T-helper 2 cell (primary cell): ENCODE measurements at places on chromosomes 7 and 10.

DNA sequence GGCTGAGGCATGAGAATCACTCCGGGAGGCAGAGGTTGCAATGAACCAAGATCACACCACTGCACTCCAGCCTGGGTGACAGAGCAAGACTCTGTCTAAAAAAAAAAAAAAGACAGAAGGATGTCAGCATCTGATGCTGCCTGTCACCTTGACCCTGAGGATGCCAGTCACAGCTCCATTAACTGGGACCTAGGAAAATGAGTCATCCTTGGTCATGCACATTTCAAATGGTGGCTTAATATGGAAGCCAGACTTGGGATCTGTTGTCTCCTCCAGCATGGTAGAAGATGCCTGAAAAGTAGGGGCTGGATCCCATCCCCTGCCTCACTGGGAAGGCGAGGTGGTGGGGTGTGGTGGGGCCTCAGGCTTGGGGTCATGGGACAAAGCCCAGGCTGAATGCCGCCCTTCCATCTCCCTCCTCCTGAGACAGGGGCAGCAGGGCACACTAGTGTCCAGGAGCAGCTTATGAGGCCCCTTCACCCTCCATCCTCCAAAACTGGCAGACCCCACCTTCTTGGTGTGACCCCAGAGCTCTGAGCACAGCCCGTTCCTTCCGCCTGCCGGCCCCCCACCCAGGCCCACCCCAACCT is 1.3 kb downstream of the NOS3 start:
- no peak for DNase-seq

DNA sequence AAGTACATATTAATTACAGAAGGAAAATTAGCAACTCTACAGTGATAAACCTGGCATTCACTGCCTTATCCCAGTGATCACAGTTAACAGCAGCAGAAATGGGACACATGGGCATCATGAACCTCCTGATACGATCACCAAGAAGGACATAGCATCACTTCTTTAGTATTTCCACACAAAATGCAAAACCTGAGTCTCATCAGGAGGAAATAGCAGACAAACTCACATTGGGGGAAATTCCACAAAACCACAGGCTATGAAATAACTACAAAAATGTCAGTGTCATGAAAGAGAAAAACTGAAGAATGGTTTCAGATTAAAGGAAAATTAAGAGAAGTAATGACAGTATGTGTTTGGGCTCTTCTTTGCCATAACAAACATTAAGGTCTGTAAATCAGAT is 12.0 kb upstream of the PURB start:
- DNase-seq = no peak

DNA sequence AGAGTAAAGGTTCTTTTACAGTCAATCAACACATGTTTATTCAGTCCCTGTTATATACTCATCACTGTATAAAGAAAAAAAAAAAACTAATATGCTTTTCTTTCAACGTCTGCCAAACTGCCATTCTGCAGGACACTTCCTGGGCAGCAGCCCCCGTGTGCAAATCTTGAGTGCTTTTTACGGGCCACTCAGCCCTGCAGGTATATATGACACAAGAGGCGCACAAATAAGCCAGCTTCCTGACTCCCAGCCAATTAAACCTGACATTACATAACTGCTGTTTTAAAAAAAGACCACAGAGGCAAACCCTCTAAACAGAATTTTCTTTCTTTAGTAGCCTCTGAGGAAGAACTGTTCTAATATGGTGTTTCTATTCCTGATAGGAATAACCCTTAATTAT is 263.0 kb upstream of the NEBL start:
- DNase-seq = no peak

DNA sequence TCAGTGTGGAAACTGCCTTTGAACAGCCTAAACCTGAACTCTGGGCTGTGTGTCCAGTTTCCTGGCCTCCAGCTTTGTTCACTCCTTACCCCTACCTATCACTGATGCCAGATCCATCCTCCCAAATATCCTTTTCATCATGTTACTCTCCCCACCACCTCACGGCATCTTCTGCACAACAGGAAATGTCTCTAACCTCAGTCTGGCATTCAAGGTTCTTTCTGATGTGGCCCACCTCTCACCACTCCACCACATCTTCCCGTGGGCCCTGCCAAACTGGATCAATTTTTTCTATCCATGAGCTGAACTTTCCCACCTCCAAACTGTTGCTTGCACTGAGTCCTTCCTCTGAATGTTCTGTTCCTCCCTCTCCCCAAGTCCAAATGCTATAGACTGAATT is 35.8 kb upstream of the MAP3K8 start:
- no peak for DNase-seq

DNA sequence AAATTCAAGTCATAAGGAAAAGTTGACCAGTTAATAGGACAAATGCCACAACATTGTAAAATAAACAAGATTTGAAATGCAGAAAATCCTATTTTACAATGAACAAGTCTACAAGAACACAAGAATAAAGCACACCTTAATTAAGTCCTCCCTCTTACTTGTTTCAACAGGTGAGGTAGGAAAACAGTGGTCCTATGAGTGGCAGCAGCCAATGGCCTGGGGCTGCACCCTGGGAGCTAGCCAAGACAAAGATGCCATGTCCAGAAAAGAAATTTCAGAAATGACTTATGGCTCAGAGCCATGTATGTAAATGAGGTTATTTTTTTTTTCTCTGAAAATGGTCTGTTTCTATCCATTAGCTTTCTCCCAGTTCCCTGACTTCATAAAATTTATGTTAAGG is 14.3 kb downstream of the KLLN start:
- no peak for DNase-seq

- DNase-seq = no peak
Measured at GRCh38 chr7:157429680-157430224, 92.9 kb downstream of the DNAJB6 start.

DNA sequence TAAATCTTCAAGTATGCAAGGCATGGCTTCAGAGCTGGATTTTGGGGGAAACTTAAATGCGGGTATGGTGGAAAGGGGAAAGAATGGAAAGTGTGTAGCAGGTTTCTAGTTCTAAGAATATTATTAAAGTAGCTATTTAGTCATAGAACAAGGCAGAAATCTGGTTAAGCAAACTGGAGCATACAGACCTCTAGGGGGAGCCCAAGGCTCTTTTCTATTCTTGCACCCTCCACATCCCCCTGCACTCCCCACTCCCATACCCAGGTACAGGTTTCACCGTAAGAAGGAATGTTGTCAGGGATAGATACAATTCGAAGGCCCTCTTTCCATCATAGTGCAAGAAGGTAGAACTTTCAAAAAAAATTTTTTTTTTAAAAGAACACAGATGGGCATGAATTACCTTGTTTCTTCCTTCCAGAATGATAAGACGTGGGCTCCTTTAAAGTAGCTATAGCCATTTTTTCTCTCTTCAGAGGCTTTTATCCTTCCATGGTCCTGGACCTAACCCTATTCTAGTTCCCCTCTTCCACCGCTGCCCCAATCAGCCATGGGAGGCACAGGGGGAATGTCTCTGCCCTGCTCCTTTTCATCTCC is 41.5 kb upstream of the SMIM30 start:
- peak; percentile 8 for DNase-seq

DNA sequence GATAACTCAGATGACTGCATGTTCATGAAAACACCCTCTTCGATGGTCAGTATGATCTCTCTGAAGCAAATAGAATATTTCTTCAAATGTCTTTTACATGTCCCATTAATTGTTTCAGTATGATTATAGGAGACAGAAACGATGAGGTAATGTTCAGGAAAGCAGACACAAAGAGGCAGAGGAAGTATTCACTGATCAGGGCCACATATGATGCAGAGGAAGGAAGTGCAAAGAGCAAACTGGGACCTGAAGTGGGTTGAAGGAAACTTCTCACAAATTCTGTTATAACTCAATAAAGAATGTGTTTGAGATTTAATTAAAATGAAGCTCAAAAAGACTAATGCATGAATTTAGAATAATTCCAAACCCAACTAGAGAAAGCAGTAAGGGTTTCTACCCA is 70.5 kb downstream of the TES start:
- no peak for DNase-seq

DNA sequence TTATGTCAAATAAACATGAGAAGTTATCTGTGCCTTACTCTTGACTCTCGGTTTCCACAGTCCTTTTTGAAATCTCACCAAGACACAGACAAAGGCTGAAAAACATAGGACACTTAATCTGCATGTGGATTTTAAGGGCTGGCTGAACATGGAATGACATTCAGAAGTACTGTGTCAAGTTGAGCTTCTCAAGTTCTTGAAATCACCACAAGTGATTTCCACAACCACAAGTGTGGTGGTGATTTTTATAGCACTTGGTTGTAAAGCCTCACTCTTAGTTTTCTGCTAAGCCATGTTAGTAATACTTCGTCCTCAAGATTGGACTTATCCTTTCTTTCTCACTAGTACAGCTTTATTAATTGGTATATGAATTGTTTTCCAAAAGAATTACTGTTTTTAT is 29.6 kb downstream of the FOXP2 start:
- DNase-seq = no peak

GRCh38 chr10:62021128-62021665 is 119.7 kb downstream of the ARID5B start:
- no peak for DNase-seq

DNA sequence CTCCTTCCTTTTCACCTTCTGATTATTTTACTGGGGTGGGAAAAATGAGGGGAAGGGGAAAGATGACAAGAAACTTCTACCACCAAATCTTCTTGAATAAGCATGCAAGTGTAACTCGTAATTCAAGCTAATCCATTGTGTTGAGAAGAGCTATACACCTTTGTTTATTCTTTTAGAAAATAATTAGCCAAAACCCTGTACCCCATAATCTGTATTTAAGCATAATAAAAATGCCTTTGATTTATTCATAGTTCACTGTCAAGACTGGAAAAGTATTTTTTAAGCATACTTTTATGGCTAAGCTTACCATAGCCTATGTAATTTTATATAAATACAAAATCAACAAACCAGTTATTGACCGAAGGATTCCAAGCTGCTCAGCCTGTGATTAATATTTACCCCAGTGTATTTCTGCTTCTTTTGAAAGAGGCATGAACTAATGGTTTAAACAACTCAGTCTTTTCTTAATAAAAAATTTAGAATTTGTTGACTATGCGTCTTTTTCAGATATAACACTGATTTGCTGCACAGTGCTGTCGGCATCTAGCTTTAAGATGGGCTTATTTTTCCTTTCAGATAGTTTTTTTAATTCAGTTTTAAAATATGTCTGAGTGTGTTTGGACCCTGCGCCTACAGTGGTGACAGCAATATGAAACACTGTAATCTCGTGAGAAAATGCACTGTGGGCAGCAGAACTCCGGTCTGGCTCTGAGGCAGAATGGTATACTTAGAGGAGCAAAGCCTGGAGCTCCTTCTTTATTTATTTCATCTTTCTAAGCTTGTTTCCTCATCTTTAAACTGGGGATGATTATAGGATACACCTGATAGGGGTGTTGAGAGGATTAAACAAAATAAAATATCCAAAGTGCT is 238.8 kb upstream of the LRGUK start:
- DNase-seq = no peak

DNA sequence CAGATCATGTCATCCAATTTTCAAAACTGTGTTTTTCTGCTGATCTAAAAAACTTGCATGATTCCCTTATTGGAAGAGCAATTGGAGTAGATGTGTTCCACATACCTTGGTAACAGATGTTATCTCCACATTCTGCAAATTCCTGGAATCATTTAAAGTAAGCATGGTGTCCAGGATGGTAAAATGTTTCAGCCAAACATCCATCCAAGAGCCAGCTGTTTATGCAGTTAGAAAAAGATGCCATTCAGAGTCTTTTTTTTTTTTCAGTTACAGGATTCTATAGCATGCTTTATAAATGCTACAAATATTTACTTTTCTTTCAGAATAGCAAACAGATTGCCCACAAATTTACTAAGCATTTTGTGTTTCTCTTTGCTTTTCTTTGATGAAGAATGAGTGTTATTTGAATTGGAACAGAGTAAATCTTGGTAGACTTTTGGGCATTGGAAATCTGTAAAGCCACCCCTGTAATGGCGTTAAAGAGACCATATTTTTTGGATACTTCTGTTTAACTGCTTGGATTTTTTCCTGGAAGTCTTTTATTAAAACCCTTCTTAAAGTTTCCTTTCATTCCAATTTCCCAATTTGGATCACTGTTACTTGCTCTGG is 149.8 kb downstream of the GNAT3 start:
- DNase-seq = no peak

DNA sequence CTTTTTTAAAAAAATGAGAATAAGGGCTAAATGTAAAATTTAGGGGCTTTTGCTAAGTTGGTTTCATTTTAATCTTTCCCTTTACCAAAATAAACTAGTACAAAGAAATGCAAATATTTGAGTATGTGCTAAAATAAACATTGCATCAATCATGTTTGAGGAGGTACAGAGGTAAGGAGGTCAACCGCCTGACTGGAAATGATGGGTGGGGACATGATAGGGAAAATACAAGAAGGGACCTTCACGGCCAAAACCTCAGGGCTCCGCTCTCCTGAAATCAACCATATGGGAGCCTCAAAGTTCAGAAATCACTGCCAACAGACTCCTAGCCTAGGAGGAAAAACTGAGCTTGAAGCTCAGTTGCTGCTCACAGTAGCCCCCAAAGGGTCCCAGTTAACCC is 207.6 kb downstream of the AHR start:
- DNase-seq = no peak

DNA sequence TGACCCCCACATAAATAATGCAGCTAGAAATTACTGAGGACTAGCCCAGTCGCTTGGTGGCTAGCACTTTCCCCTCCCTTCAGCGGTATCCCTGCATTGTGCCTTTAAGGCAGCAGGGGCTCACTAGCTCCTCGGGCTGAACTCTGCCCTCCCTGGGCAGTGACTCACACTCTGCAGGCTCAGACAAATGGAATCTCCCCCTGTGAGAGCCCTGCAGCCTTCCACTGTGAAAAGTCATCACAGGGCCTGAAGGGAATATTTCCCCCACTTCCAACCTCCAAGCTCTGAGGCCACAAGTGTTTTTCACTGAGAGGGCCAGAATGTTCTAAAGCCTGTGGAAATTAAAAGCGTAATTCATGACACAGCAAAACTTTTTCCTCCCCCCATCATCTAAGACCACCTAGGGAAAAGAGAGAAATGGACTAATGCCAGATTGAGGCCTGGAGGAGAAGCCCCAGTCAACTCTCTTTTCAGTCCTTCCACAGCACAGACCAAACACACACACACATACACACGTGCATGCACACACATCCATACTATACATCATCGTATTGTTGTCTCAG is 93.6 kb upstream of the COL1A2 start:
- DNase-seq = no peak

- no peak for DNase-seq
Measured at GRCh38 chr10:128499956-128500355, 373.7 kb upstream of the MKI67 start.

DNA sequence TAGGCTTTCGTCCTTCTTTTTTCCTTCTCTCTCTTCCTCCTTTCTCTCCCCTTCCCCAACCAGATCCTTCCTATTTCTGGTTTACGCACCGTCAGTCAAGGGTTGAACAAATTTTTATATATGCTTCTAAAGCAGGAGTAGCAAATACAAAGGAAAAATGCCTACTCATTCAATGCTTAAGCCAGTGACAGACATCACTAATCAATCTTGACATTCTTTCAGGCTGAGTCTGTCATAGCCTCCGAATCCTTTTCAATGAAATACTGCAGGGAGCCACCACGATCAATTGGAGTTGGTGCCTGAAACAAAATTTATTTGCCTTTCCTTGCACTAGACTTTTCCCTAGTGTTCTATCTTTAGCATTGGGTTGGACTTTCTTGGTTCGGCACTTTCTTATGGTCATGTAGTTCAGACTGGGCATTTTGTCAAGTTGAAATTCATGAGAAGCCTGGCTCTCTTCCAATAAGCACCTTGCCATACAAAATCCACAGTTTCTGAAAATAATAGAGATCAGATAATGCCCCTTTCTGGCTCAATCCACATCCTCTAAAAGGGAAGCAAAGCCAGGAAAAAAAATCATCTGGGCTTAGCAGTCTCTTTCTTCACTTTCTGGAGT is 239.5 kb upstream of the PLXNA4 start:
- DNase-seq = no peak
